ENCODE measurements at places on chromosomes 1 and 21. TPM values are rescaled to one million over a fixed set of nuclear protein-coding genes. Genes with fewer than 3 reads are reported as not detected.
A peak's percentile ranks its signal among the peaks of the same experiment; 100 is the strongest.

- no peak for DNase-seq
These were observed 40.2 kb downstream of the STX6 start for GRCh38 chr1:180982422-180982821.

DNA sequence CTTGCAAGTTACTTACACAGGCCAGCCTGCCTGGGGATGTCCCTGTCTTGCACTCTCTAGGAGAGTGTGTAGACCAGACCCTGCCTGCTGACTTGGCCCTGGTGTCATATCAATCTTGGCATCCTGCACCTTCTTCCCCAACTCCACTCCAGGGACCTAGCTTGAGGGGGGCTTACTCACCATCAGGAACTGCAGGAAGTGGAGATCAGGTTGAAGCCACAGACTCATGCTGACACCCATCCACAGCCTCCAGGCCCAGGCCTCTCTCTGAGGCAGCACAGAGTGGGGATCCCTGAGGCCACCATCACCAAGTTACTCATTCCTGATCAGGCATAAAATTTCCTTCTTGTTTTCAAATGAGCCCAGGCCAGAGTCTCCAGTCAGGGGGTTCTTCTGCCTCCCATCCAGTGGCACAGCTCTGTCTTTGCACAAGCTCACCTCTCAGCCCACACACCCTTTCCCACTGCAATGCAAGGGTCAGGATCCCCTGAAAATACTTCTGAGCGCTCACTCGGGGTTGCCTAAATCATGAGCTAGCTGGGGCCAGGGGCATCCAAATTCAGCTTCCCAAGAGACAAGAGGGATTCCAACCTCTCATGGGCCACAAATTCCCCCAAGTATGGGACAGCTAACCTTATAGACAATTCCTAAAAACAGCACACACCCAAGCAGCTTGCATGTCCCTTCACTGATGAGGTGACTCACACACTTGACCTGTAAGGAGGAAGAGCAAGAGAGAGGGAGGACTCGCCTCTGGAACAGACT is 33.5 kb downstream of the CSMD2 start:
- peak; percentile 43 for DNase-seq

Gene TTLL7
- 15.5 TPM for total RNA-seq

DNA sequence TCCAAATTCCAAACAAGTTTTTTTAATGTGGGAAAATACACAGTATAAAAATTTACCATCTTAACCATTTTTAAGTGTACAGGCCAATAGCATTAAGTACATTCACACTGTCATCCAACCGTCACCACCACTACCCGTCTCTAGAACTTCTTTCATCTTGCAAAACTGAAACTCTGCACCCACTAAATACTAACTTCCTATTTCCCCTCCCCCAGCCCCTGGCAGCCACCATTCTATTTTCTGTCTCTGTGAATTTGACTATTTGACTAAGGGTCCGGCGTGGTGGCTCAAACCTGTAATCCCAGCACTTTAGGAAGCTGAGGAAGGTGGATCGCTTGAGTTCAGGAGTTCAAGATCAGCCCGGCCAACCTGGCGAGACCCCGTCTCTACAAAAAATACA is 36.1 kb downstream of the CLSTN1 start:
- no peak for DNase-seq

GRCh38 chr1:198933515-198934222 is 294.8 kb downstream of the PTPRC start:
- DNase-seq = no peak

DNA sequence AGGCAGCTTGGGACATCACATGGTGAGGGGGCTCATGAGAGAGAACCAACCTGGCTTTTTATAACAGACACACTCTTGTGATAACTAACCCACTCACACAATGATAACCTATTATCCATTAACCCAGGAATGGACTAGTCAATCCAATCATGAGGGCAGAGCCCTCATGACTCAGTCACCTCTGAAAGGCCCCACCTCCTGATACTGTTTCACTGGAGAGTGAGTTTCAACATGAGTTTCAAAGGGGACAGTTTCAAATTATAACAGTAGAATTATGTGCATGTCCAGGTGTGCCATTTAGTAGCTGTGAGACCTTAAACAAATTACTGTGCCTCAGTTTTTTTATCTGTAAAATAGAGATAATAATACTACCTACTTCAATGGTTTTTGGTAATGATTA is 47.6 kb upstream of the PPP2R5A start:
- peak; percentile 22 for DNase-seq

Gene INTS7
- total RNA-seq = 70.7 TPM

GRCh38 chr1:238606896-238607295 is 716.2 kb upstream of the ZP4 start:
- peak; percentile 51 for DNase-seq

DNA sequence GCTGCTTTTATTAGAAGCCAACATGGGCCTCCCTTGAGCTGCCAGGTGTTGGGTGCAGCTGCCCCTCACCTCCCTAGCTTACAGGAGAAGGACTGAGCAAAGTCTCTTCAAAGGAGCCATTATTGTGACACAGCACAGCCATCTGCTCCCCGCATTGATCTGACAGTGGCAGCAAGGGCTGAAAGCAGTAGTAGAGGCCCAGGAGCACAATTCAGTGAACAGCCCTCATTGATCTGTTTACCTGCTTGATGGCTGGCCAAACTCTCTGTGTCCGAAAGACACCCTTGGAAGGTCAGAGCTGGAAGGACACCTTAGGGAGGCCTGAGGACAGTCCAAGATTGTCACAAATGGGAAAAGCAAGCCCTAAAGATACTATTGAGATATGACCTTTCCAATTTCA is 14.5 kb downstream of the HMGB4 start:
- DNase-seq = no peak

Gene OR2T35
- not detected for total RNA-seq

GRCh38 chr1:115134231-115134630 is 44.9 kb upstream of the TSPAN2 start:
- no peak for DNase-seq

DNA sequence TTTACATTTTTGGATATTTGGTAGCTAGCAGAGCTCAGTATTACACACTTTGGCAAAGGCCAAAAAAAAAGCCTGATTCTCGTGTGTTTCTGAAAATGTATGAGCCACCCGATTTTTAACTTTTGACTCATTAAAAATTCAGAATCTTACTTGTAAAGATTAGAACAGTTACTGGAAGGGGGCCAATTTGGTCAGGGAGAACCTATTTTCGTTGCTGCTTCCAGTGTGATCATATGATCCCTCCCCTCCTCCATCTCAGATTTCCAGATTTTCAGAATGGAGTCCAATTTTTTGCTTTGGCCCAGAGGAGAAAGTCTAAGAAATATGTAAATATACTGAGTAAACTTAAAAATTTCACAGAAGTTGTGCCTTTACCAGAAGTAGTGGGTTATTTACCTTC is 3.2 kb upstream of the OR2AK2 start:
- DNase-seq = peak; percentile 23

GRCh38 chr1:180507795-180508724 is 5.7 kb upstream of the ACBD6 start:
- peak; percentile 39 for DNase-seq
